Inflammatory macrophage treated with lipopolysaccharide for 1 hour (primary cell): ENCODE measurements at places on chromosomes 2 and 18.

DNA sequence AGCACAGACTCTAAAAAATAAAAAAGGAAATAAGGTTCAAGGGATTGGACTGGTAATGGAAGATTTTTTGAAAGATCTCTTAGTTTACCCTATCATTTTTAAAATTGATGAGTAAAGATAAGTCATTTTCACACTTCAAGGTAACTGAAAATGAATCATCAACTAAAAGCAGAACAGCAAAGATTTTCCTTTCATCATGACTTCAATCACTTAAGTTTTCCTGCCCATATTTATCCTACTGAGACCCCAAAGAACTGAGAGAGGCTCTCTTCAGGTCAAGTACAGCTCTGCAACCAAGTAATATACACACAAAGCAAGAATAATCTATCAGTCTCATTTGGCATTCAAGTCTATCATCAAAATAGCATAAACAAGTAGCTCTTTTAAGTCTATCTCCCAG is 540.7 kb downstream of the METTL4 start:
- DNase-seq: no peak

GRCh38 chr2:66649006-66649405 is 214.1 kb downstream of the MEIS1 start:
- DNase-seq: no peak

GRCh38 chr2:3253913-3254441 is 123.6 kb downstream of the EIPR1 start:
- no peak for DNase-seq

- DNase-seq: no peak
Observed at GRCh38 chr18:10416065-10416464, 38.4 kb upstream of the APCDD1 start.

DNA sequence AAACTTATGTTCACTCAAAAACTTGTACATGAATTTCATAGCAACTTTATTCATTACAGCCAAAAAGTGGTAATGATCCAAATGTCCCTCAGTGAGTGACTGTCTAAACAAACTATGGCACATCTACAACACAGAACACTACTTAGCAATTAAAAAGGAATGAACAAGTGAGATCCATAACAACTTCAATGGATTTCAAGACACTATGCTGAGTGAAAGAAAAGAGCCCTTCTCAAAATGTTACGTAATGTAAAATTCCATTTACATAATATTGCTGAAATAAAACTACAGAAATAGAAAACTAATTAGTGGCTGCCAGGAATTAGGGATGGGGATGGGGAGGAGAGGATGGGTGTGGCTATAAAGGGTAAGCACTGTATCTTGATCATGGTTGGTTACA is 53.6 kb downstream of the DYM start:
- no peak for DNase-seq

- DNase-seq: no peak
Observed at GRCh38 chr18:36536426-36536825, 238.9 kb downstream of the FHOD3 start.

GRCh38 chr18:26457195-26457594 is 91.2 kb downstream of the KCTD1 start:
- no peak for DNase-seq

DNA sequence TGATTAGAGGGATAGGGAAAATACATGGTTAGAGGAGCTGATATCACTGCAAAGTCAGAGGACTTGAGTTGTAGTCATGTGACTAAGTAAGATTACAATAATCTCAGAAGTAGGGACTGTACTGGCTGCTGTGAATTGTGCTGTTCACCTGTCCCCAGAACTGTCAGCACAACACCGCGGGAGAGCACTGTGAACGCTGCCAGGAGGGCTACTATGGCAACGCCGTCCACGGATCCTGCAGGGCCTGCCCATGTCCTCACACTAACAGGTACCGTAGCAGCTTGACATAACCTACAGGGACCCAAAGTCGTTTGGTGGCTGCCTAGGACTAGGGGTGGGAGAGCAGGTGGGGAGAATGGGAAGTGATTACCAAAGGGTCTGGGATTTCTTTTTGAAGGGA is 132.8 kb upstream of the TTC39C start:
- no peak for DNase-seq

DNA sequence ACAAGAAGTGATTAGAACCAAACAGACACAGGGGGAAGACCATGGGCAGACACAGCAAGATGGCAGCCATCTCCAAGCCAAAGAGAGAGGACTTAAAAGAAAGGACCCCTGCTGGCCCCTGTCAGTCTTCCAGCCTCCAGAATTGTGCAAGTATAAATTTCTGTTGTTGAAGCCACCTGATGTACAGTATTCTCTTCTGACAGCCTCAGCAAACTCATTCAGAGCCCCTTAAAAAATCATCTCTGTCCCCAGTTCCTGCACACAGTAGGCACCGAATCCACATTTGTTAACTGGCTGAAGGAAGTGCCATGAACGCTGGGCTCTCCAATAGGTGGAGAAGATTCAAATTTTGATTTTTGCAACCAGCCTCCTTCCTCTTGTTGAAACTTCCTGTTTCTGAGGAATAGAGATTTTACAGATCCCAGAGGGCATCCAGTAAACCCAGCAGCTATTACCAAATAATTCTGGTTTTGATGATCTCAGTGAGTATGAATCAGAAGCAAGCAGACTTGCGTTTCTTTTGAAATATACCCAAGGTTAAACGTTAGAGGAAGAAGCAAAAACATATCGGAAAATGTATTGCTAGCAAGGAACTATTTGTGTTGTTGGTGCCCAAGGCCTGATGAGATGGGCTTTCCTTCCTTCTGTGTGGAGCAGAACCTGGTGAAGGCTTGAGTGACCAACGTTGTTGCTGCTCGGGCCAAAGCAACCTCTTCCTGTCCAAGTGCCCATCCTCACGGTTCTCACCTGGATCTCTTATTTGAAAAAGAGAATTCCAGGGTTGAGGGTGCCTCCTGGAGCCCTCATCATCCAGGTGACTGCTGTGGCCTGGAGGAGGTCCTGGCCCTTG is 47.7 kb upstream of the PLB1 start:
- peak; percentile 94 for DNase-seq

DNA sequence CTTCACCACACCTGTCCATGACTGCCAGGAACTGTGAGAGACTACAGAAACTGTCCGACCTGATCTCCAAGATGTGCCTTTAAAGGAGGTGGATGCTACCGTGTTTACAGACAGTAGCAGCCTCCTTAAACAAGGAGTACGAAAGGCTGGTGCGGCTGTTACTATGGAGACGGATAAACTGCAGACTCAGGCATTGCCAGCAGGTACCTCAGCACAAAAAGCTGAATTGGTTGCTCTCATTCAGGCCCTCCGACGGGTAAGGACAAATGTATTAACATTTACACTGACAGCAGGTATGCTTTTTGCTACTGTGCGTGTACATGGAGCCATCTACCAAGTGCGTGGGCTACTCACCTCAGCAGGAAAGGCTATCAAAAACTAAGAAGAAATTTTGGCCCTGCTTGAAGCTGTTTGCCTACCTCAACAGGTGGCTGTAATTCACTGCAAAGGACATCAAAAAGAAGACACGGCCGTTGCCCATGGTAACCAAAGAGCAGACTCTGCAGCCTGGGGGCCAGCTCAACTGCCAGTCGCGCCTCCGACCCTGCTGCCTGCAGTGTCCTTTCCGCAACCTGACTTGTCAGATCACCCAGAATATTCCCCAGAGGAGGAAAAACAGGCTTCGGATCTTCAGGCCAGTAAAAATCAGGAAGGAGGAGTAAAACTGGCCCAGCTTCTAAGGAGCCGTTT is 30.9 kb downstream of the SKA1 start:
- DNase-seq: no peak

- DNase-seq: no peak
Observed at GRCh38 chr2:66555091-66555490, 120.2 kb downstream of the MEIS1 start.

- no peak for DNase-seq
Observed at GRCh38 chr18:13513021-13513420, 213.3 kb downstream of the FAM210A start.

GRCh38 chr2:105334211-105334610 is 3.1 kb upstream of the C2orf49 start:
- no peak for DNase-seq
